ENCODE measurements at places on chromosomes 2 and 18. TPM values are rescaled to one million over a fixed set of nuclear protein-coding genes. Genes with fewer than 3 reads are reported as not detected.
A peak's percentile ranks its signal among the peaks of the same experiment; 100 is the strongest.

Gene ITGB6
- not detected for polyA plus RNA-seq

Gene MAP3K20
- polyA plus RNA-seq: 5.6 TPM

Gene KCNG2
- 0.16 TPM for polyA plus RNA-seq

Gene KIAA2012
- not detected for polyA plus RNA-seq

Gene FOXI3
- polyA plus RNA-seq: not detected

Gene IHH
- not detected for polyA plus RNA-seq

Gene LYG1
- polyA plus RNA-seq: 0.33 TPM

Gene KLF11
- not detected for polyA plus RNA-seq

Gene FN1
- polyA plus RNA-seq: 5.7 TPM

Gene PSD4
- polyA plus RNA-seq: 19.8 TPM

DNA sequence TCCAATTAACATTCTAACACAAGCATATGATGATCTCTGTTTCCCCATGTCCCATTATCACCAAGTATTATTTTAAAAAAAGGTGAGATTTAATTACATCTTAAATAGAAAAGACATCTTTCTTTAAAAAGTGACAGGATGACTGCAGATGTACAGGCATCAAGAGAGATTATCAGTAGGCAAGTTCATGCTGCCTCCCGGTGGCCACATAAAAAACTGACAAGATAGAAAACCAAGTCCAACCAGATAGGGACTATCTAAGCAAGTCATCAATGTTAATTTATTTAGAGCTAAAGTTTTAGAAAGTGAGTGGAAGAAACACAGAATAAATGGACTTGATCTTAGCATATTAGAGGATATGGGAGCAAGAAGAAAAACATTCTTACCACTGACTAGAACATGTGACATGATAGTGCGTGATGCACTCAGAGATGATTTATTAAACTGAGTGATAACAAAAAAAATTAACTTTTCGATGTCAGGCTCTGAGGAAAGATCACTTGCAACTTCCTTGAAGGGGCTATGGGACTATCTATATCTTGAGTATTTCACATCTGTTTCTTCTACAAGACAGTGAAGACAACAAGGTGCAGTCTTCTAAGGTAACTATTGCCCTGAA is 5.4 kb upstream of the TDRD15 start:
- DNase-seq: no peak

DNA sequence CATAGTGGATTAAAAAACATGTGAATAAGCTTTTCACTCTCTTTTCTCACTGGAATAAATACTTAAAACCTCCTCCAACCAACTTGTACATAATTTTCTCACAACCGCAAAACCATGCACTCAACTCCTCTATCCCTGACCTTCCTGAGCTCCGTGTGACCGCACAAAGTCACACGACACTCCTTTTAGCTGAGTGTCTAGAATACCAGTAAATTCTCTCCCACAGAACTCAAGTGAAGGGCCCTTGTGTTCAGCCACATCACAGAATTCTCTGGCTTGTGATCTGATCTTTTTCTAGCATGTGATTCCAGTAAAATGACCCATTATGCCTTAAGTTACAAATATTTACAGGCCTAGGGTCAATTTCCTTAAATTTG is 91.2 kb upstream of the ARL4C start:
- no peak for DNase-seq

- DNase-seq: no peak
Measured at GRCh38 chr2:162704496-162704895, 134.1 kb downstream of the KCNH7 start.

- DNase-seq: no peak
Measured at GRCh38 chr2:137345994-137346393, 580.6 kb downstream of the THSD7B start.

DNA sequence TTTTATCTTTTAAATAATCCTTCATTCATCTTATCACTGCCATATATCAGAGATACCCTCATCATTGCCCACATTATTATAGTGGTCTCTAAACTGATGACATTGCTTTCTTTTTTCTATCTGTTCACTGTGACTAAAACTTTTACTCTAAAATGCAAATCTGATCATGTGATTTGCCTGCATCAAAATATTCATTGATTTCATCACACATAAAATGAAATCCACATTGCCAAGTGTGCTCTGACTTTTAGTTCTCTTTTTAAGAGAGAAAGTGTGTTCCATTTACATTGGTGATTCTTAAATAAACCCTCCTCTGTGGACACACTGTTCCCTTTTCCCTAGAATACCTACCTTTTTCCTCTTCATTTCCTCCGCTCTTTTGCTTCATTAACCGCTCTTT is 7.5 kb downstream of the REL start:
- DNase-seq: no peak

- DNase-seq: no peak
Measured at GRCh38 chr18:25862881-25863600, 227.4 kb downstream of the SS18 start.

- no peak for DNase-seq
Measured at GRCh38 chr2:66852953-66853352, 418.0 kb downstream of the MEIS1 start.

DNA sequence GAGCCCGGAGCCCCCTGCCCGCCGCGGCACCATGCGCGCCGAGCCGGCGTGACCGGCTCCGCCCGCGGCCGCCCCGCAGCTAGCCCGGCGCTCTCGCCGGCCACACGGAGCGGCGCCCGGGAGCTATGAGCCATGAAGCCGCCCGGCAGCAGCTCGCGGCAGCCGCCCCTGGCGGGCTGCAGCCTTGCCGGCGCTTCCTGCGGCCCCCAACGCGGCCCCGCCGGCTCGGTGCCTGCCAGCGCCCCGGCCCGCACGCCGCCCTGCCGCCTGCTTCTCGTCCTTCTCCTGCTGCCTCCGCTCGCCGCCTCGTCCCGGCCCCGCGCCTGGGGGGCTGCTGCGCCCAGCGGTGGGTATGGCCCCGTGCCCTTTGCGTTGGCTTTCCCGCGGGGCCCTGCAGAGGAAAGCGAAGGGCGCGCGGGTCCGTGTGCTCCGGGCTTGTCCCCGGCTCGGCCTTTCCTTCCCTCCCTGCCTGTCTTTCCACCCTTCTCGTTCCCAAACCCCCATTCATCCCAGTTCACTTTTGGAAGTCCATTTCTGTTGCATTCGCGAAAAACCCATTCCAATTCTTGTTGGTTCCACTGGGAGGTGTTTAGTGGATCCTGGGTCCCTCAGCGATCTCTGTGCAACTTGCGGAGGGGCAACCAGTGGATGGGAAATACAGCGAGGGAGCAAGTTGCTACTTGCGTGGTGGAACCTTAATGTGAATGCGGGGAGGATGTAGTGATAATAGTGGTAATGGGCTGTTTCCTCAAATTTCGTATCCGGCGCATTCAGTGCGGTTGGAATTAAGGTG is 599 bp downstream of the ADAM23 start:
- DNase-seq: no peak

DNA sequence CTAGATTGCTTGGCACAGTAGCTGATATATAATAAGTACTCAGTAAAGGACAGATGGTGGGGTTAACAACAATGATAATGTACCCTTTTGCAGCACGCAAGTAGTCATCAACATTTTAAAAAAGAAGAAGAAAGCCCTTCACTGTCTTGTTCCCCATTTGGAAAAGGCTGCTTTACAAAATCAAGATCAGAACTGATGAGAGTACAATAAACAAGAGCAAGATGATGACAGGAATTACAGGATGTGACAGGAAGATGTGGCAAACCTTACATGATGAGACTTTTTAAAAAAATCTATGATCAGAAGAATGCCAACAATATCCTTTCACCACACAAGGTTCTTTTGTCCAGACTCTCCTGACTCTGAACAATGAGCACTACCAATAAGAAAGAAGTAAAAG is 9.1 kb downstream of the TYW5 start:
- no peak for DNase-seq

DNA sequence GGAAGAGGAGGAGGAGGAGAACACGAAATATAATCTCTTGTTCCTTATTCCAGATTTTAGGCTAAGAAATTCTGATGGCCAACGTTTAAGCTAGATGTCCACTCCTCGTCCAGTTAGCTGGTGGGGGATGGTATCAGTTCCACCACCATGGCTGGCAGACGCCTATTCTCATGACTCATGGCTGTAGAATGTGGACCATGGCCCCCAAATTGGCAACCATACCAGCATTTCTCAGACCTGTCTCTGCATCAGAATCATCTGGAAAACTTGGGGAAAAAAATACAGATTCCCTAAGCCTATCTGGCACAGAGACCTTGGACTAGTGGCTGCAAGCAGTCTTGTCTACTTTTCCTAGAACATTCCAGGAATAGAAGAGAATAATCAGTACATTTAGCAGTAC is 267.7 kb upstream of the SIX2 start:
- no peak for DNase-seq

GRCh38 chr2:122031544-122032263 is 276.3 kb downstream of the TSN start:
- peak; percentile 1 for DNase-seq

DNA sequence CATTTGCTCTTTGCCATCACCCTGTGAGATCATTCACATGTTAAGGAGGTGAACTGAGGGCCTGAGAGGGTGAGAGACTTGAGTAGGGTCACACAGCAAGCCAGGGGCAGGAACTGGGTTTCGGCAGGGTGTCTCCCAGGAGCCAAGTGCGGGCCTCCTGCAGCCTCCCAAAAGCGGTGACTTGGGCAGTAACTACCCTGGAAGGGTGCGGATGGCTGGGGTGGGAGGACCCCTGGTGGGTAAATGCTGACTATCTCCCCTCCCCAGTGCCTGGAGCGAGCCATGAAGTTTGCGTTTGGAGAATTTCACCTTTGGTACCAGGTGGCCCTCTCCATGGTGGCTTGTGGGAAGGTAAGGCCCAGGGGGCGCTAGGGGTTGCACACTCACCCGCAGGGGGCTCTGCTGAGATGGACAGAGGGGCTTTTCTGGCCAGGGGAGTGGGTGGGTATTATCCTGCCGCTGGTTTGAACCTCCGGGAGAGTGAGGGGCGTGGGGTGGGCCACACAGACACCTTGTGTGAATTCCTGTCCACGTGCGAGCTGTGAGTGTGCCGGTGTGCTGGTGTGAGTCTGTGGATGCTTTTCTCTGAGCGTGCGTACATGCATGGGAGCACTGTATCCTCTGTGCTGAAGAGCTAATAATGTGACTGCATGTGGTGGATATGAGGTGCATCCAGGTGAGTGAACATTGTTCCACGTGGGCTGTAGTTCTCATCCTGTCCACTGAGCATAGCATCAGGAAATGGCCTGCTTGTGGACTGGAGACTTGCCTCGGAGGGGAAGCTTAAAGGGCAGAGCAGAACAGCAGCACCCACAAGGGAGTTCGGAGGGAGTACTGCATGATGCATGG is 91.0 kb upstream of the MCFD2 start:
- no peak for DNase-seq

DNA sequence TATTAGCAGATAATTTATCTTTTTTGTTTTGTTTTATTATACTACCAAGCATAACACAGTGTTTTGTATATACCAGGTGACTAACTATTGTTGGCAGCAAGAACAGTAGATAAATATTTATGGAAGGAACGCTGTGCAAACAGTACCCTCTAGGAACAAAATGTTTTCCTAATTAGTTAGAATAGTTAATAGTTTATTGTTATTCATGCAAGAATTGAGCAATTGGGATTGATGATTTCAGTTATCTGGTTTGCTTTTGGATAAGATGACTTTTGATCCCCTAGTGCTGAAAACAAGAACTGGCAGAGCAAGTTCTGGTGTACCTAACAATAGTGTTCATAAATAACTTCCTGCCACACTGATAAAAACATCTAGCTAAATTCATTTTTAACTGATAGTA is 323.3 kb downstream of the TGIF1 start:
- no peak for DNase-seq

DNA sequence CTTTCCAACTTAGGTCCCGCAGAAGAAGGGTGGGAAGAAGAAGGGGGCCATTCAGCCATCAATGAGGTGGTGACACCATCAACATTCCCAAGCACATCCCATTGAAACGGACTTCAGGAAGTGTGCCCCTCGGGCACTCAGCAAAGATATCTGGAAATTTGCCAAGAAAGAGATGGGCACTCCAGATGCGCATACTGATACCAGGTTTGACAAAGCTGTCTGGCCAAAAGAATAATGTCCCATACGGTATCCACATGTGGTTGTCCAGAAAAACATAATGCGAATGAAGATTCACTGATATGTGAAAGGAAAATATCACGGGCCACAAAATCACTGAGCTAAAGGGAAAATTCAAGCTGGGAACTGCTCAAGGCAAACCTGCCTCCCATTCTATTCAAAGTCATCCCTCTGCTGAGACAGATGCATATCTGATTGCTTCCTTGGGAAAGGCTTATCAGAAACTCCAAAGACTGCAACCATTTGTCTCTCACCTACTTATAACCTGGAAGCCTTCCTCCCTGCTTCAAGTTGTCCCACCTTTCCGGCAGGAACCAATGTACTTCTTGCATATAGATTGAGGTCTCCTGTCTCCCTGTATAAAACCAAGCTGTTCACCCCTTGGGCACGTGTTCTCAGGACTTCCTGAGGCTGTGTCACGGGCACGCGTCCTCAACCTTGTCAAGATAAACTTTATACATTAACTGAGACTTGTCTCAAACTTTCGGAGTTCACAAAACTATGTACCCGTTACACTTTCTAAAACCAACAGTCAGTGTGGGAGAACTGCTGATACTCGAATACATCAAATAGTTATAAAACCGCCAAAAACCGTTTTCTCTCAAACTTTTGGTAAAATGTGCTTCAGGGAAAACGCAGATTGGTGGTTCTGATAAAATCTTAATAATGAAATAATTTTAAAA is 1.3 kb upstream of the PDK1 start:
- DNase-seq: no peak

DNA sequence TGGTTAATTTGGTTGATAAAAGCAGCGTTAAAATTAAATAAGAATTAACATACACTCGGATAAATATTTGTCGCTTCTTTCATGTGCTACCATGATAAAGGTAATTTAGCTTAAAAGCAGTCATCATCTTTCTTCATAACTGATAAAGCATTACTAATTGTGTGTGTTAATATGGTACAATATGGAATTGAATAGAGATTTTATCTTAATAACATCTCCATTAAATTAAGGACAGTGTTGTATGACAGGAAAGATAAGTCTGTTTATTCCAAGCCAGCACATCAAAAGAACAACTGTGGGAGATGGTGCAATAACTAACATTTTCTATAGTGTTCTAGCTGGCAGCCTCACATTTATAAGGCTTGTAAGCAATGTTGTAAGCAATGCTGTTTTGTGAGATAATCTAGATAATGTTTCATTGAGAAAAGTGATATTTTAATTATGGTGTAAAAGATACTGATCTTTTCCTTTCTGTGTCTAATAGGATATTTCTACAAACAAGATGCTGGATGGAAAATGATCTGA is 64.4 kb upstream of the AFF3 start:
- no peak for DNase-seq

DNA sequence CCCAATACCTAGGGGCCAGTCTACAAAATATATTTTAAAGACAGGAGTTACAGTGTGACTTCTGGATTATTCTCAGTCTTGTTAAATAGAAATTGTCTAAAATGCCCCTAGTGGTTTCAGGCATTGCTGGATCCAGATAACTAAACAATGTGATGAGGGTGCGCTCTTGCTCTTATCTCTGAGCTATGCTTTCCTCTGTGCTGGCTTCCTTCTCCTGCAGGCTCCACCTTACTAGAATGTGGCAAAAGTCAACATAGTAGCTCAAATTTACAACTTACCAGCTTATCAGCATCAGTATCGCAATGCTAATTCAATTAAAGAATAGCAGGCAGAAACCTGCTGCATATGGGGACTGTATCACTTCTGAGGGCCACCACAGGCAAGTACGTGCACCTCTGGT is 61.3 kb upstream of the RNU4ATAC start:
- no peak for DNase-seq

- DNase-seq: no peak
Measured at GRCh38 chr2:153059338-153060052, 341.1 kb downstream of the ARL6IP6 start.

GRCh38 chr2:237857791-237858190 is 1.6 kb upstream of the RAMP1 start:
- no peak for DNase-seq

- no peak for DNase-seq
Measured at GRCh38 chr2:162344617-162344950, 652 bp downstream of the GCA start.
